ENCODE measurements at places on chromosomes 2 and 18.

- DNase-seq = no peak
These were observed 47.9 kb upstream of the KCNF1 start for GRCh38 chr2:10863837-10864236.

- no peak for DNase-seq
These were observed 11.4 kb upstream of the GALNT5 start for GRCh38 chr2:157245846-157246764.

DNA sequence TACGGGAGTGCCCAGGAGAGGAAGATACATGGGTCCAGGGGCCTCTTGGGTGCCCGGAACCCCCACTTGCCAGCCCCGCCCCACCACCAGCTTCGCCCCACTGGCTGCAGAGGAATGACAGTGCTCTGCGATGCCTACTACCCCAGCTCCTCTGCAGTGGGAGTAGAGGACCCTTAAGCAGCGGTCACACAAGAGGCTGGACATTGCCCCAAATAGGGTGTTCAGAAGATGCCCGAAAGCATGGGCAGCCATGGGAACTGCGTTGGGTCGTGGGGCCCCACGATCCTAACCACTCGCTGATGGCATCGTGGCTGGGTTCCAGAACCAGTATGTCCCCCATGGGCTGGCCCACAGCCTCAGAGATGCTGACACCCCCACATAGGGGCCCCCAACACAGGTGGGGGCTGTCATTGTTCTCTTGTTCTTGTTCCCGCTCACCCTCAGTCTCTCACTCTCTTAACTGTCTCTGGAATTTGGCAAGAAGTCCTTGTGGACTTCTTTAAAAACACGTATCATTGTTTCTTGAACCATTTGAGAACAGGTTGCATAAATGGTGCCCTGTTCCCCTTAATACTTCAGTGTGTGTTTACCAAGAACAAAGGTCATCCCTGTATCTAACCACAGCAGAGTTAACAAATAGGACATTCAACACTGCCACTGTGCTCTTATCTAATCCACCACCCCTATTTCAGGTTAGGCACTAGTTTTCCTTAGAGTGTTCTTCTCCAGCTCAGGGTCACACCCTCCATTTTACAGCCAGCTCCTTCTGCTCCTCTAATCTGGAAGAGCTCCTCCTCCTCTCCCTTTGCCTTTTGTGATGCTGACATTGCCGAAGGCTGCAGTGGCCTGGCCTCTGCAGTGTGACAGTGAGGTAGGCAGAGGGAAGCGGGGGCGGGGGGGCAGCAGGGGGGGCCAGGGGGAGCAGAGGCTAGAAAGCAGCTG is 76.3 kb downstream of the STPG4 start:
- peak; percentile 72 for DNase-seq

DNA sequence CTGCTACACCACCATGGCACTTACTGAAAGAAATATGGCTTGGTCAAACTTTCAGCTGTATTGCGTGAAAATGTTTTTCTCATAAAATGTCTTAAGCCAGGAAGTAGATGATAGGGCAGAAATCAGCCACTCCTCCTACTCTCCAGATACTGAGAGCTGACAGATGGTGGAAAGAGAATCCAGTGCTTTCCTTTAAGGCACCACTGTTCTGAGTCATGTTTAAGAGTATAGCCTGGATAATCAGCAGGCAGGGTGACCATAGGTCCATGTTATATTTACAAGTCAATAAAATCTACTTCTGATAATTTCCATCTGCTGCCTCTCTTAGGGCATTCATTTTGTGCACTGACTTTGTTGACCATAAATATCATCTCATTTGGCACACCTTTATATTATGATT is 21.9 kb downstream of the ARPC2 start:
- no peak for DNase-seq

DNA sequence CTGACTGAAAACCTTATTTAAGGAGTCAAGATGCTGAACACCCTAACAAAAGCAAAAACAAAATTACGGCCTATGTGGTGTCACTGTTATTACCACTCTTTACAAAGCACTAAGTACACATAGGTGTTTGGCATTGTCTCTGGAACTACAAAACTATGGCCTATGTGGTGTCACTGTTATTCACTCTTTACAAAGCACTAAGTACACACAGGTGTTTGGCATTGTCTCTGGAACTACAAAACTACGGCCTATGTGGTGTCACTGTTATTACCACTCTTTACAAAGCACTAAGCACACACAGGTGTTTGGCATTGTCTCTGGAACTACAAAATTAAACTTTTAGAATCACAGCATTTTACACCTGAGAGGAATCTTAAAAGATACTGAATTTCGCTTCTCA is 47.4 kb downstream of the SLC35F5 start:
- DNase-seq = no peak

DNA sequence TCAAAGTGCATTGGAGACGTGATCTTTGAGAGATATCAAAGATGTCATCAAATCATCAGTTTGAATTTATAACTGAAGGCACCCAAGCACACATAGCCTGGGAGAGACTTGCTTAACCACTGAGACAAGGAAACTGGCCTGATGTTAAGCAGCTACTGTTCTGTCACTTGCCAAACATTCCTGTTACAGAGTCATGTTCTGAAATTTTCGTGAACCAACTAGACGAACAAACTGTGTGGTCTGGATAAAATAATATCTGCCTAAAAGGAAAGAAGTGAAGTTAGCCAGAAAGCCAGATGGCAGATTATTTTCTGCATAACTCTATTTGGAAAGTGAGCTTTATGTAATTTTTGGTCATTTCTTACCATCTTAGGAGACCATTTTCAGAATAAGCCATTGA is 51.4 kb downstream of the SPATS2L start:
- DNase-seq = no peak

DNA sequence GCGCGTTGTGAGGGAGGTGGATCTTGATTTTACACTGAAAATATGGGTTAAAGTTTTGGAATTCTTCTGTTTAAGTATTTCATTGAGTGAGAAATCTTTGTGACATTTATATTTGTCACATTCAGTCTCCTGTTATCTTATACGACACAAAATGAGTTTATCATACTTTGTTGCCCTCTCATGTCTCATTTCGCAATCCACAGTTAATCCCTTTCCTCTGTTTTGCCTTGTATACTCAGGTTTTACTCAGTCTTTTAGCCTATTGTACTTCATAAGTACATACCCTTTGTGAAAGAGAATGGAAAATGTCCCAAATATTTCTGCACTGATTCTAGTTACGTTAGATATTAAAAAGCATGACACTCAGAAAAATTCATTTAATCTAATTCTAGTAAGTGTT is 142.7 kb downstream of the ATP9B start:
- DNase-seq = no peak

- no peak for DNase-seq
These were observed 244.0 kb downstream of the PAX3 start for GRCh38 chr2:222054813-222055212.

DNA sequence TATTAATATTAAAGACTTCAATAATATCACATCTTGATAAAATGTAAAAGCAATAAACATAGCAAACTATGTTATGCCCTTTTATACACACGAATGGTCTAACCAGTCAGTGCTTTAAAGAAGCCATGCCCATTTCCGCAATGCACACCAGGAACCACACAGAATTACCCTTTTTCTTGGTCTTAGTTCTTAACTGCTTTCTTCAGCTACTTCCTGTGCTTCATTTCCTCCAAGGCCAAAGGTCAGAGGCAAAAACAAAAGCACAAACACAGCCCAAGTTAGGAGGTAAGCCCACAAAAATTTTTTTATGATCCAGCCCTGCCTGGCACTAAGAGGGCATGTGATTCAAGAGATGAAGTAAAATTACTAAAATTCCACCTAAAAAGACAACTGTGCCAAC is 267.2 kb downstream of the FBXO15 start:
- DNase-seq = no peak

GRCh38 chr2:67877301-67877700 is 185.5 kb downstream of the C1D start:
- DNase-seq = no peak

- DNase-seq = no peak
These were observed 111.5 kb downstream of the MAPK4 start for GRCh38 chr18:50671376-50671775.

GRCh38 chr2:161745866-161746614 is 121.8 kb downstream of the SLC4A10 start:
- DNase-seq = peak; percentile 62

- no peak for DNase-seq
These were observed 2.3 kb downstream of the DGUOK start for GRCh38 chr2:73928963-73929347.

DNA sequence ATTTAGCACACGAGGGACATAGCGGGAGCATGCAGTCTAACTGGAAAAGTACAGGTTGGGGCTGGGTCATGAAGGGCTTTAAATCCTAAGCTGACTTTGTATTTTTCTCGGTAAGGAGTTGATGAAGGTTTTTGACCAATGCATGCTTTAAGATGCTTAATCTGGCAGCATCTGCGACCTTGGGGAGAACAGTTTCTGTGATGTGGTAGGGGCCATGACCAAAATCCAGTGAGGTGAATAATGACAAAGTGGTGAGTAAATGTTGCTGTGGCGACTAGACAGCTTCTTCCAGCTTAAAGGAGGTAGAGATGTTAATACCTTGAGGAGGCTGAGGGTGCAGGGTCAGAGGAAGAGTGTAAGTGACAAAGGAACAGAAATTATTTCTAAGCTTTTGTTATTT is 174.6 kb upstream of the ALPP start:
- no peak for DNase-seq

GRCh38 chr2:102790091-102790455 is 28.2 kb downstream of the TMEM182 start:
- DNase-seq = no peak

DNA sequence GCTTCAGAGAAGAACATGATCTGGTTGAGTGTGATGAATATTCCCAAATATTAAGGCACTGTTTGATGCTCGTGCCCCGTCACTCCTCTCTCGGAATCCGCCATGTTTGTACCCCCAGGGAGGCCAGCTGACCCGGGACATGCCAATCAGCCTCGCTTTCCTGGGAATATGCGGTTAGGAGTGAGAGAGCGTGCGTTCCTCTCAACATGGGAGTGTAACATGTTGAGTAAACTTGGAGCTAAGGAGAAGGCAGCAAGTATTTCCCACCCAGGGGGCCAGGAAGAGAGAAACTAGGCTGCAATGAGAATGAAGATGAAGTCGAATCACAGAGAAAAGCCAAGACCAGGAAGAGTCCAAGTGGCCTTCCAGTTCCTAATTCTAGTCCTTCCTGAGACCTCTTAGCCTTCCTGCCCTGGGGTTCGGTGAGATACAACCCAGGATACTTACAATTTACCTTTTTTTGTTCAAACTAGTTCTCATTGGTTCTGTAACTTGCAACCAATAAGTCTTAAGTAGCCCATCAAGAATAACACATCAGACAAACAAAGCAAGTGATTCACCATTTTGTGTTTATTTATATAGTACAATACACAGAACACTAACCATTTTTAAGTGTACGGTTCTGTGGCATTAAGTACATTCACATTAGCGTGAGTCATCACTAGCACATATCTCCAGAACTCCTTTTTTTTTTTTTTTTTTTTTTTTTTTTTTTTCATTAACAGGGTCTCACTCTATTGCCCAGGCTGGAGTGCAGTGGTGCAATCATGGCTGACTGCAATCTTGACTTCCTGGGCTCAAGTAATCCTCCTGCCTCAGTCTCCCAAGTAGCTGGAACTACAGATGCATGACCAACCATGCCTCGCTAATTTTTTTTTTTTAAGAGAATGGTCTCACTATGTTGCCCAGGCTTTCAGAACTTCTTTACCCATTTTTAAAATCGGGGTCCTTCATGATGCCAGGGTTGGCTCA is 36.4 kb upstream of the SLC1A4 start:
- no peak for DNase-seq

- no peak for DNase-seq
These were observed 342.7 kb downstream of the CPS1 start for GRCh38 chr2:210899131-210899530.
